PC-3 (cell line): ENCODE measurements at places on chromosomes 6 and 20. TPM values are rescaled to one million over a fixed set of nuclear protein-coding genes. Genes with fewer than 3 reads are reported as not detected.
A peak's percentile ranks its signal among the peaks of the same experiment; 100 is the strongest.

GRCh38 chr6:42727627-42728026 is 5.2 kb upstream of the PRPH2 start:
- H3K4me1 ChIP-seq = no peaks in the 10 kb centered on the region
- H3K36me3 ChIP-seq = no peaks in the 10 kb centered on the region
- H3K4me3 ChIP-seq = no peak overlapping the region
- no peak for DNase-seq
- H3K27me3 ChIP-seq = no peaks in the 10 kb centered on the region
- no peak overlapping the region for H3K27ac ChIP-seq

LY6G5B gene
- 5.0 and 5.3 TPM in 2 replicates for total RNA-seq

- no peaks in the 10 kb centered on the region for H3K4me1 ChIP-seq
- DNase-seq = no peak
- no peaks in the 10 kb centered on the region for H3K27me3 ChIP-seq
- H3K4me3 ChIP-seq = no peak overlapping the region
- H3K27ac ChIP-seq = no peak overlapping the region
Observed at GRCh38 chr6:5663259-5663658, 343.5 kb downstream of the NRN1 start.

DNA sequence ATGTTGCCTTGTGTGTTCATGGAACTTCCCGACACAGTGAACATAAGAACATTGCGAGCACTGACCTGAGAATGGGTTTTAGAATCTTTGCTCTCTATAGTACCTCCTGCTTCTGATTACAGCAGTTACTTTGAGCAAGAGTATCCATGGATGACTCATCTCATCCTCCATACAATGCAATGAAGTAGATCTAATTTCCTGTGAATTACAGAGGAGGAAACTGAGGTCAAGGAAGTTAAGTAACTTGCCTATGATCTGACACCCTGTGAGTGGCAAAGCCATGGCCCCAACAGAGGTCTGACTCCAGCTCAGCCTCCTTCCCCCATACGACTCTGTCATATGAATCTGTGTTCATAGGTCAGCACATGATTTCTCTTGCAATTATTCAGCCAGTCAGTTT is 518.1 kb downstream of the TFAP2A start:
- H3K4me1 ChIP-seq = no peaks in the 10 kb centered on the region
- peaks cover 18% of the 10 kb centered on the region for H3K27me3 ChIP-seq
- H3K4me3 ChIP-seq = no peak overlapping the region
- H3K27ac ChIP-seq = no peak overlapping the region
- H3K36me3 ChIP-seq = no peaks in the 10 kb centered on the region

GRCh38 chr6:163588220-163588919 is 173.9 kb downstream of the QKI start:
- no peaks in the 10 kb centered on the region for H3K27me3 ChIP-seq
- H3K27ac ChIP-seq = peak overlapping the region; percentile 91
- peak; percentile 48 for DNase-seq
- no peak overlapping the region for H3K4me3 ChIP-seq
- peaks cover 23% of the 10 kb centered on the region for H3K4me1 ChIP-seq

- no peak overlapping the region for H3K4me3 ChIP-seq
- peaks cover 4% of the 10 kb centered on the region; the same call in 1 of the 2 replicates for H3K27me3 ChIP-seq
- no peaks in the 10 kb centered on the region for H3K36me3 ChIP-seq
- no peak overlapping the region for H3K27ac ChIP-seq
- DNase-seq = no peak
- H3K4me1 ChIP-seq = no peaks in the 10 kb centered on the region
Observed at GRCh38 chr6:162181741-162182401, 545.7 kb downstream of the PRKN start.

PDYN gene
- not detected in 2 replicates for total RNA-seq

GRCh38 chr20:43900496-43900895 is 14.2 kb upstream of the TOX2 start:
- H3K4me3 ChIP-seq = no peak overlapping the region
- no peaks in the 10 kb centered on the region for H3K36me3 ChIP-seq
- no peak for DNase-seq
- no peak overlapping the region for H3K27ac ChIP-seq

- peak; percentile 71 for DNase-seq
- no peak overlapping the region for H3K27ac ChIP-seq
- H3K36me3 ChIP-seq = no peaks in the 10 kb centered on the region
- H3K4me3 ChIP-seq = no peak overlapping the region
- H3K27me3 ChIP-seq = 0 out of 2 replicates have a peak, but pooled peaks cover 4% of the 10 kb centered on the region
Observed at GRCh38 chr6:13268913-13269518, 59.3 kb downstream of the TBC1D7 start.

DNA sequence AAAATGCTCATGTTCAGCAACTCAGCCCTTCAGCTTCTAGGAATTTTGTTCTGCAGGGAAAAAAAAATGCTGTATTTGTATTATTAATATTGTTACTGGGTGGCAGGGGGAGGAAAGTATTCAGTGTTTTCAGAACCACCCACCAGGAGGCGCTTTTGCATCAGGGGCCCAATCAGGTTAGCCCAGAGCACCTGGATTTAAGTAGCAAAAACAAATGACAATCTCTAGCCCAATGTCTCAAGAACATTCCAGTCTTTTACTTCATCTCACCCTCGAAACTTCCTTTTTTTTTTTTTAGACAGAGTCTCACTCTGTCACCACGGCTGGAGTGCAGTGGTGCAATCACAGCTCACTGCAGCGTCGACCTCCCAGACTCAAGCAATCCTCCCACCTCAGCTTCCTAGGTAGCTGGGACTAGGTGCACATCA is 635 bp upstream of the C20orf203 start:
- H3K27ac ChIP-seq = no peak overlapping the region
- H3K36me3 ChIP-seq = no peaks in the 10 kb centered on the region
- H3K4me1 ChIP-seq = peaks cover 10% of the 10 kb centered on the region
- H3K4me3 ChIP-seq = no peak overlapping the region

DNA sequence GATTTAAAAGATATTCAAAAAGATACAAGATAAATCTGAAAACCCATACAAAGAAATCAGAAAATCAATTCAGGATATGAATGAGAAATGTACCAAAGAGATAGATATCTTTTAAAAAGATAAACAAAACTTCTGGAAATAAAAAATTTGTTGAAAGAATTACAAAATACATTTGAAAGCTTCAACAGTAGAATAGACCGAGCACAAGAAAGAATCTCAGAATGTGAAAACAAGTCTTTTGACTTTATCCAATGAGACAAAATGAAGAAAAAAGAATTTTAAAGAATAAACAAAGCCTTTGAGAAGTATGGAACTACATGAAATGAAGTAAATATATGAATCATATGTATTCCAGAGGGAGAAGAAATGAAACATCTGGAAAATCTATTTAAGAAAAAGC is 1011.0 kb downstream of the EYS start:
- DNase-seq = no peak
- no peak overlapping the region for H3K27ac ChIP-seq
- peaks cover 7% of the 10 kb centered on the region for H3K4me1 ChIP-seq
- no peaks in the 10 kb centered on the region for H3K27me3 ChIP-seq
